ENCODE measurements at places on chromosomes 1 and 21.

- no peak for DNase-seq
Observed at GRCh38 chr1:155079487-155080311, 1.1 kb downstream of the EFNA3 start.

DNA sequence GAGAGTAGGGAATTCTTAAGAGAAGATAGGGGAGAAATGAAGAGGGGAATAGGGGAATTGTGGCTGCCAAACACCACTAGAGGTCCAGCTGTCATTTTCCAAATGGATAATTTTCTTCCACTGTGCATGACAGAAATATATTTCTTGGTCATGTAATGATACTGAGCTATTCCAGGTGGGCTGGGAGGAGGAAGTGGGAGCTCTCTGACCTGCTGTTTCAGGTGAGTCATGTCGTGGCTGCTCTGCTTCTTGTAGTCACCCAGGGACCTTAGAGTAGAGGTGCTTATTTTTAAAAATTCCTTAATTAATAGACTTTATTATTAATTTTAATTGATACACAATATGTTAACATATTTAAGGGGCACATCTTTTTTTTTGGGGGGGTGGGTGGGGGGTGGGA is 11.9 kb downstream of the PDE4B start:
- no peak for DNase-seq

GRCh38 chr1:153705484-153705883 is 22.4 kb upstream of the INTS3 start:
- no peak for DNase-seq

DNA sequence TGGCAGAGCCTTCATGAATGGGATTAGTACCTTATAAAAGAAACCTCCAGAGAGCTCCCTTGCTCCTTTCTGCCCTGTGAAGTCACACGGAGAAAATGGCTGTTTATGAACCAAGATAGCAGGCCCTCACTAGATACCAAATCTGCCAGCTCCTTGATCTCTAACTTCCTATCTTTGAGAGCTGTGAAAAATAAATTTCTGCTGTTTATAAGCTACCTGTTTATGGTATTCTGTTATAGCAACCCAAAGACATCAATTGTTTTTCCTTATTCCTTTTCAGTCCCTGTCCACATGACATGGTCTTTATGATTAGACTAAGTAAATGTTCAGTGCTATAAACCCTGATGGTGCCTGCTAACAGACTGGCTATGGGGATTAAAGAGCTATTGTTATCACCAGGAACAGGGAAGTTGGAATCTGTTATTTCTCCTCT is 9.7 kb upstream of the STIL start:
- DNase-seq, result no peak

DNA sequence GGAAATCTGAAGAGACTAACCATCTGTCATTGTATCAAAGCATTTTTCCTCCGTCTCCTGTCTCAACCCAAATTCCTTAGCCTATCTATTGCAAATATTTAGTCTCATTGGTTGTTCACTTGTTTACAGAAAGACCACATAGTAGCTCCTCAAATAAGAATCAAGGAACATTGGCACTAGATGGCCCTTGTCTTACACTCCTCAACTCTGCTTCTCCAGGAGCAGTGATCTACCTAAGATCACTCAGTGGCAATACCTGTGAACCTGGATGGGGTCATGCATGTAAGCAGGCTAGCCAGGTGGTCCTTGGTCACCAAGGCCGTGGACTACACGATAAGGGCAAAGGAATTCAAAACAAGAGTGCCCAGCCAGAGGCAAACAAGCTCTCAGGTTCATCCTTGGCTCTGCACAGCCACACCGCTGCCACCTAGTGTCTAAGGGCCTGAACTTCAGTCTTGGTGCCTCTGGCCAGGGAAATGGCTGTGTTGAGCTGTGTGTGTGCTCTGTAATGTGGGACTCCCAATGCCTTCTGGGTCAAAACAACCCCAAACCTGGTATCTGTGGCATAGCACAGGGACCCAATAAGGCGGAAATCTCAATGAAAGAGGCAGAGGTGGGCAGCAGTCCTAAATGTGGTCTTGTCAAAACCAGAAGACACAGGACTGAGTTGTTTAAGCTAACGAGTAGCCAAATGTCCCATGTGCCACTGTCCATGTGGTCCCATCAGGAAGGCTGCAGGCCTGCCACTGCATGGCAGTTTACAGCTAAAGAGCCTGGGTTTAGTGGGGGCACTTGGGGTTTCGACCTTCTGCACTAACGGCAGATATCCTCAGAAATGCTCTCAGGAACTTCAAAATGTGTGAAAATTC is 54.5 kb downstream of the GPR161 start:
- DNase-seq, result peak; percentile 17

All from GM12878 (cell line).